ENCODE measurements at places on chromosomes 1 and 21. TPM values are rescaled to one million over a fixed set of nuclear protein-coding genes. Genes with fewer than 3 reads are reported as not detected.

GRCh38 chr21:36135391-36136102, 668 bp downstream of the CBR3 start:
- peak; percentile 47 for DNase-seq

Gene SPRR3
- 42.5 TPM for total RNA-seq

DNA sequence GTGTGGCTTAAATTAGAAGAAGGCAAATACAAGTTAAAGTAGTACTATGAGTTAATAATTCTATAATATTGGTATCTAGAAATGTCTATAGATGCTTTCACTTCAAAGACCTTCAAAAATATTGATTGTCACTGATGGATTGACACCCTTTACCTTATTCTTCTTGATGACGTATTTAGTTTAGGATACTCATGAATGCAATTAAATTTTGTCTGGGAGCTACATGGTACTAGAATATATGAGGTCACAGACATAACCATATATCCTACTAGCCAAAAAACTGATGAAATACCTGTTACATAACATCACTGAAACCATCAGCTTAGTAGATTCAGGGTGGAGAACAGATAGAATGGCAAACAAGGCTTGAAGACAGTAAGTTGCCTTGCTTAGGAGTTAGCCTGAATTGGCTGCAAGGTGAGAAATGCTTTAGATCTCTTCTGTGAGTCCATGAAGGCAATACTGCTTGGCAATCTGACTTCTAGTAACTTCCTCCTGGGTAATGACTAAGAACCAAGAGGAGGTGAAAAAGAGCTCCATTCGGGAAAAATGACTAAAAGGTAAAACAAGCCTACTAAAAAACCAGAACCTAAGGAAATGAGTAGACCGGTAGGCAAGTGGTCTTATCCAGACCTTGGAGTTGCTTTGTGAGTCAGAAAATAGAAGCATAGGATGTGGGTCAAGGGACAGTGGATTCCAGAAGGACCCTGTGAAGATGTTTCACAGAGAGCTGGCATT, 16.9 kb upstream of the ARHGAP29 start:
- no peak for DNase-seq

DNA sequence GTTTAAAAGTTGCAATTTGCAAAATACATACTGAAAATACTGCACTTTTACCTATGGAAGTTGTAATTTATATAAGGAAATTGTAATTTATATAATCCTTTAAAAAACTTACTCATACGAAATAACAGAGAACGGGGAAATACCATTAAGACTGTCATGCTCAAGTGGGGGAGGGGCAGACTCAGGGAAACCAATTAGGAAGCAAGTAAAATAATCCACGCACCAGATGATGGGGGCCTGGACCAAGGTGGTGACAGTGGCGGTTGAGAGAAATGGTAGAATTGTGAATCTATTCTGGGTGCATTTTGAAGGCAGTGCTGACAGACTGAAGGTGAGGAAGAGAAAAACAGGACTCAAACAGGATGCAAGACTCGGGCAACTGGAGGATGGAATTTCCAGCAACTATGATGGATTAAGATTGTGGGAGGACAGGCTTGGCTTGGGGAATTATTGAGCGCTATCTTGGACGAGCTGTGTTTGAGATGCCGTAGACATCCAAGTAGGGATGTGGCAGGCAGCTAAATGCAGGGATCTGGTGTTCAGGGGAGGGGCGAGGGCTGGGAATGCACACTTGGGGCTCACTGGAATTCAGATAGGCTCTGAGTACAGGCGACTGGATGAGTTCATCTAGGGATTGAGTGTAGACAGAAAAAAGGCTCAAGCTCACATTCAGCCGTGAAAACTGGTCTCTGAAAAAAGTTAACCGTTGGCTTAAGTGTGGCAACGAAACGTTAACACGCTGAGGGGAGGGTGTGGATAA, 977 bp downstream of the LCA5L start:
- DNase-seq, result no peak

- DNase-seq, result no peak
These were observed 11.1 kb upstream of the RASSF5 start for GRCh38 chr1:206496131-206496793.

GRCh38 chr1:75014250-75014649, 119.9 kb upstream of the LHX8 start:
- no peak for DNase-seq

Gene CALML6
- 0.32 TPM for total RNA-seq

GRCh38 chr1:36124404-36125128, 456 bp downstream of the COL8A2 start:
- DNase-seq, result no peak
